ENCODE measurements at places on chromosomes 3 and 15.

DNA sequence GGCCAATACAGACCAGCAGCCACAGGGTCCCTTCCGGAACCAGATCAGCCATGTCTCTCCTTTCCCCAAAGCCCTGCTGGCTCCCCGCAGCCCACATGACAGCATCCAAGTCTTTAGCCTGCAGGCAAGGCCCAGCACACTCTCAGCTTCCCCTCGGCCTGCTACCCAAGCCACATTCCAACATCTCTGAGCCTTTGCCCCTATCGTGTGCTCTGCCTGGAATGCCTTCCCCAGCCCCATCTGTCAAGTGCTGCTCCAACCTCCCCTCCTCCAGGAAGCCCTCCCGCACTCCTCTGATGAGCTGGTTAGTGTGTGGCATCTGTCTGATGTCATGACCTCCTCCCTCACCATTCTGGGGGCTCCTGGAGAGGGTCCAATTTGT, 8.5 kb downstream of the PLXND1 start:
- DNase-seq = no peak

GRCh38 chr15:92527197-92527596, 128.4 kb downstream of the FAM174B start:
- no peak for DNase-seq

GRCh38 chr3:138389841-138390581, 41.6 kb downstream of the MRAS start:
- no peak for DNase-seq

- no peak for DNase-seq
These were observed 138.9 kb downstream of the GREM1 start for GRCh38 chr15:32856753-32857152.
